T-helper 1 cell (primary cell): ENCODE measurements at places on chromosomes 4 and X.

GRCh38 chr4:26736621-26737020, 124.0 kb upstream of the STIM2 start:
- DNase-seq, result no peak

DNA sequence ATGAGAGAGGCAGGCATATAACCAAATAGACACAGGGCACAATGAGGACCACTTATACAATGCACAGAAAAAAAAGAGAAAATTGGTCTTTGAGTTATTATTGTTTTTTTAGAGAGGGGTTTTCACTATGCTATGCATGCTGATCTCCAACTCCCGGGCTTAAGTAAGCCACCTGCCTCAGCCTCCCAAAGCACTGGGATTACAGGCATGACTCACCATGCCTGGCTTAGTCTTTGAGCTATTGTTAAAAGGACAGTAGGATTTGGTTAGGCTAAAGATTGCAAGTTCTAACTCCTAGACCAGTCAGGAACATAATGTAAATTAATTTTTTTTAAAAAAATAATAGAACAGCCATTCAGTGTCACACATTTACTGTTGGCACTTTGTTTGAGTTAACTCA, 340.1 kb downstream of the GPAT3 start:
- DNase-seq, result no peak

- no peak for DNase-seq
Measured at GRCh38 chr4:182245541-182246215, 2.5 kb downstream of the TENM3 start.

DNA sequence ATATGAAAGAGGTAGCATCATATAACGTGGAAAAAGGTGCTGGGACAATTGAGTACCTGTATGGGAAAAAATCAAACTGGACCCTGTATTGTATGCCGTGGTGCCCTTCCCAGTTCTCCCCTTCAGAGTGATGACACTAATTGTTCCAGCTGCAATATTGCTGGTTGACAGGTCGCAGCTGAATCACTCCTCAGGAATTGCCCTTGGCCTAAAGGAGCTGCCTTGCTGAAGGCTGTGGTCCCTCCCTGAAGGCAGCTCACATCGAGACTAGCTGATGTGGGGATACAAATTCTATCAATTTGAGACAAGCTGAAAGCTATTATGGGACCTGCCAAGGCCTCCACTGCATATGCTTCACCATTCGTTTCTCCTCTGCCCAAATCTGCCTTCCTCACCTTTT, 39.3 kb upstream of the CXCL8 start:
- no peak for DNase-seq

- no peak for DNase-seq
Measured at GRCh38 chrX:54208531-54208930, 25.5 kb upstream of the FAM120C start.
